Thymus (tissue), 14 donors: ENCODE measurements at places on chromosomes 7 and 10.

GRCh38 chr7:134693256-134693655 lies 46.6 kb downstream of the BPGM start:
- H3K27ac ChIP-seq: no peak overlapping the region
- no peak for DNase-seq
- H3K4me1 ChIP-seq: no peaks in the 10 kb centered on the region
- H3K36me3 ChIP-seq: no peaks in the 10 kb centered on the region
- H3K27me3 ChIP-seq: no peaks in the 10 kb centered on the region

DNA sequence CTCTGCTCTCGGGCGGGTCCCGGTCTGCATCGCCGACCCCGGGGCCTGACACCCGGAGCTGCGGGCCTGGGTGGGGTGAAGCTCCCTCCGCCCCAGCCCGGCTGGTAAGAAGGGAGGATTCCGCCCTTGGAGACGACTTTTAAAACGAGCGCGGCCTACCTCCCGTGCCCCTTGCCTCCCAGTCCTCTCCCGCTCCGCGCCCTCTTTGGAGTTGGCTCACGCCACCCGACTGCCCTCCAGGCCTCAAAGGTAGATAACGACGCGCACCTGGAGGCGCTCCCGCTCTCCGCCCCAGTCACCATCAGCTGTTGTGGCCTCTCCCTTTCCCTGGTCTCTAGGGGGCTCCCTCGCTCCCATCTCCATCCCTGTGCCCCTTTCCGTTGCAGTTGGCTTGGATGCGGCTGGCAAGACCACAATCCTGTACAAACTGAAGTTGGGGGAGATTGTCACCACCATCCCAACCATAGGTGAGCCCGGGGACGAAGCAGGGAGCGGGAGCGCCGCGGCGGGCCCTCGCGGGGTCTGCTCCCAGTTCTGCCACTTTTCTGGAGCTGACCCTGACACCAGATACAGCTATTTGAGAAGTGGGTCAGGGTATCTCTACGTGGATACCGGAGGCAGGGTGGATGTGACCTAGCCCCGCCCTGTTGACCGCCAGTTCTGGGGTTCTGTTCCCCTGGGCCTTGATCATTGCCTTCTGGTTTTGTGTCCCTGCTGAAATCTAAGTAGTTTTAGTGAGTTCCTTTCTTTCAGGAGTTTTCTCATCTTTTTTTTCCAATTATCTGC lies 679 bp downstream of the ARF5 start:
- DNase-seq: peak; percentile 31
- H3K4me3 ChIP-seq: peak overlapping the region; percentile 89
- peaks cover 32% of the 10 kb centered on the region for H3K4me1 ChIP-seq
- H3K36me3 ChIP-seq: peaks cover 17% of the 10 kb centered on the region
- H3K27ac ChIP-seq: no peak overlapping the region

- no peaks in the 10 kb centered on the region for H3K36me3 ChIP-seq
- no peaks in the 10 kb centered on the region for H3K4me1 ChIP-seq
- H3K27ac ChIP-seq: no peak overlapping the region
- no peak overlapping the region for H3K4me3 ChIP-seq
- no peaks in the 10 kb centered on the region for H3K27me3 ChIP-seq
- DNase-seq: no peak
These were observed 38.4 kb upstream of the PHYHIPL start for GRCh38 chr10:59138052-59138451.

DNA sequence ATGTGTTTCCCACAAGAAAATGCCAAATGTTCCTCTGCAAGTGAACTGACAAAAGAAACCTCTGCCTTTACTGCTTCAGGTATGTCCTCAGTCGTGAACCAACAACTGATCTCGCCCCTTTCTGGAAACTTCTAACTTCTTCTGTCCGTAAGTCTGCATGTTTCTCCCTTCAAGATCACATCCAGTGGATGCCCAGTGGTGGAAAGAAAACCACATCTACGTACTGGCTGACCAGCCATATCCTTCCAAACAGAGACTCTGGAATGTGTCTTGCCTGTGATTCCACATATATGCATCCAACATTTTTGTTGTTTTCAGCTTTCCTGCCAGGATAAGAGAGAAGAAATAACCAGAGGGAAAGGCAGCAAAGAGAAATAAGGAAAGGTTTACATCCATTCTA lies 152.7 kb downstream of the GLI3 start:
- H3K27ac ChIP-seq: no peak overlapping the region
- H3K36me3 ChIP-seq: no peaks in the 10 kb centered on the region
- no peak overlapping the region for H3K4me3 ChIP-seq
- H3K27me3 ChIP-seq: no peaks in the 10 kb centered on the region
- H3K4me1 ChIP-seq: no peaks in the 10 kb centered on the region

DNA sequence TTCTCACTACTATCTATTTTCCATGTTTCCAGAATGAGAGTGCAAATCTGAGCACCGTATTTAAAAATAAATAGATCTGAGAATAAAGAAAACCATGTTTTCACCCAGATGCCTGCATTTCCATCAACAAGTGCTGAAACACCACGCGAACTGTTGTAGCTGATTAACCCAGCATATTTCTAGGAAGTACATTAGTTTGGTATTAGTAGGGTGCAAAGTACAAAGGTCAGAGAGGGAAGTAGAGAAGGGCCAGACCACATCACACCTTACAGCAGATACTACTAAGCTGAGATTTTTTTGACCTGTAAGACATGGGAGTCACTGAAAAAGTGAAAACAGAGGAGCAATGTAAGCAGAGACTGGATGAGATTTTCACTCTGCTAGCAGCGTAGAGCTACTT lies 181.3 kb downstream of the IMMP2L start:
- DNase-seq: no peak
- H3K4me3 ChIP-seq: no peak overlapping the region
- H3K27me3 ChIP-seq: no peaks in the 10 kb centered on the region
- no peak overlapping the region for H3K27ac ChIP-seq

DNA sequence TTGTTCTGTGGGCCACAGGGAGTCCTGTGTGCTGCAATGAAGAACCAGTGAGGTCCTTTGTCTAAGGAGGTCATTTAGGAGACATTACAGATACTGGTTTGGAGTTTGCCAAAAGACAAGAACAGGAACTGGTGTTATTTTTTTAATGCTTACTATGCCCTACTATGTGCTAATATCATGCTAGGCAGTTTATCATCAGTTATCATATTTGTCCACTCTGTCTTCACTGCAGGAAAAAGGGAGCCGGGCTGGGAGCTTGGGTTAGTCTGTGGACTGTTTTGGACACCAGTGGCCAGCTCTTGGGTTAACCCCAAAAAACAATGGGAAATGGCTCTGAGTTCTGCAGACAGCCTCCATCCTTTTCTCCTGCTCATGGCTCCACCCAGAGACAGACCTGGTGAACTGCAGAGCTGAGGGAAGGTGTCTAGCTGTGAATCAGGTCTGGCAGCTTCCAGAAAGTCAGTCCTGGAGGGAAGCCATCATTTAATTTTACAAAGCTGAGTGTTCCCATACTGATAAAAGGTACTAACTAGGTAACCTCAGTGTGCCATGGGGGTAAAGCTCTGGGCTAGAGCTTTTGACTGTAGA lies 101.2 kb upstream of the ZNF746 start:
- peaks cover 11% of the 10 kb centered on the region for H3K4me1 ChIP-seq
- H3K4me3 ChIP-seq: no peak overlapping the region
- DNase-seq: peak; percentile 43

GRCh38 chr10:24907956-24908355 lies 44.5 kb downstream of the PRTFDC1 start:
- H3K4me3 ChIP-seq: no peak overlapping the region
- H3K36me3 ChIP-seq: no peaks in the 10 kb centered on the region
- no peak overlapping the region for H3K27ac ChIP-seq
- DNase-seq: no peak
- no peaks in the 10 kb centered on the region for H3K4me1 ChIP-seq

DNA sequence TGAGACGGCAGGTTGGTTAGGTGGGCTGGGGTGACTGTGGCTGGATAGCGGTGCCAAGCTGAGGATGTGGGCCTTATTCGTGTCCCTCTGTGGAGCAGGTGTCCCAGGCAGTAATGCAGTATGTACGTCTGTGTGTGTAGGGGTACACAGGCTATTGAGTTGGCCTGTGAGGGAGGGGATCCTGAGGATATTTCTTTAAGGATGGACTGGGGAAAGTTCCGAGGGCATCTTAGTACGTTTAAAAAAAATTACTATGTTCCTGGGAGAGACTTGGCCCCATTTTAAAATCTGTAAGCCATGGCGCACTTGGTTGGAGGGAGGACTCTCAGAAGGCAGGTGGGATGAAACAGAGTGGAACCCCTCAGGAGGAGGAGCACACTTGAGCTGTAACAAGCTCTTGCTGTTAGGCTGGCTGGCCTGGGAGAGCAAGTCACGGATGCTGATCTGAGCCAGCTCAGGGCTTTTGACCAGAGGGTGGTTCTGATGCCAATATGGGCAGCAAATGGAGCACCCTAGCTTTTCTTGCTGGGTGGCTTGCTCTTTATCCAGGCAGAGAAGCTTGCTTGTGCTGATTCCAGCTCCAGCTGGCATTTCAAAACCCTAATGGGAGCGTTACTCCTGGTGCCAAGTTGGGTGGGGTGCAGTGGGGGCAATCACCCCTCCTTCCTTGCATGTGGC lies 765 bp downstream of the WBP1L start:
- peaks cover 27% of the 10 kb centered on the region for H3K4me1 ChIP-seq
- no peaks in the 10 kb centered on the region for H3K27me3 ChIP-seq
- H3K4me3 ChIP-seq: peak overlapping the region; percentile 69
- peak overlapping the region; percentile 73 for H3K27ac ChIP-seq

DNA sequence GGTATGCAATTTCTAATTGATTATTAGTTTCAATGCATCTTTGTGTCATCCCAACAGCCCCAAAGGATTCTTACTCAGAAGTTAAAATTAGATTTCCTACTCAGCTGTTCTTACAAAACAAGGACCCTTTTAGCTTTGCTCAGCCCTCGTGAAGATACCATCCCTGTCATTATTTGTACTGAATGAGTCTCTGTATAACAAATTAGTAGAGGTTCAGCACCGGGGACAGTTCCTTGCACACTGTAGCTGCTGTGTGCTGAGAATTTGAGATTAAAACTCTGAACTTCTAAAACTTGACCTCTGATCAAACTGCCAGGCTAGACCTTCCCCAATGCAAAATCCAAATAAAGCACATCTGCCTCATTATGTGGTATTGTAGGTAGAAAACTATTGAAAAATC lies 299.1 kb downstream of the LHFPL3 start:
- H3K27me3 ChIP-seq: no peaks in the 10 kb centered on the region
- peak; percentile 3 for DNase-seq
- H3K4me1 ChIP-seq: no peaks in the 10 kb centered on the region
- no peaks in the 10 kb centered on the region for H3K36me3 ChIP-seq

DNA sequence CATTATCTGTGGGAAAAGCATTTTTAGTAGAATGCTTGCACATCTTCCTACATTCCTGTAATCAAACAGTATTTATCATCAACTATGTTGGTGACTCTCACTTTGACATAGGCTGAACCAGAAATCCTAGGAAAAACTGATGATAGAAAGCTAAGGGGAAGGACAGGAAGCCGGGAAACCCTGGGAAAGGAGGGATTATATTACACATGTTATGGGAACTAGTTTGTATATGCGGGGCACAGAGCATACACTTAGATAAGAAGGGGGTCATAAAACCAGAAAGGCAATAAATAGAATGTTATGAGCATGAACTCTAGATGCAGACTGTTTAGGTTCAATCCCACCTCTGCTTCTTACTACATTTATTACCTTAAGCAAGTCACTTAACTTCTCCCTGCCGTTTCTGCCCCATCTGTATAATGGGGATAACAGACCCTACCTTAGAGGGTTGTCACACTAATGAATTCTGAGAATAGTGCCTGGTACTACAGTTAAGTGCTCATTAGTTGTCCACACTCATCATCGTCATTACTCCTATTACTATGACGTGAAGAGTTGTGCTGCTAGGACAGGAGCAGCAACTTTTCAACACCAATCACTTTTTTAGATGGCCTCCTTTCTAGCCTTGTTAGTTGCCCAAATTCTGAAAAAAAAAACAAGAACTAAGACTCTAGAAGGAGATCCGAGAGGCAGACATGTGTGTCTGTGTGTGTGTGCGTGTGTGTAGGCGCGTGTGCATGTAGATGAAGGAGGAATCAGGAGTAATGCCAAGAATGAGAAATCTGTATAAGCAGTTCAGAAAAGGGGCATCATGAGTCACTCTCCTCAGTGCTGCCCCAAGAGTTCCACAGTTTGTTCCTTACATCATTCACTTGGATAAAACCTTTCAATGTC lies 52.2 kb downstream of the KMT2C start:
- H3K4me1 ChIP-seq: no peaks in the 10 kb centered on the region
- no peak for DNase-seq
- no peaks in the 10 kb centered on the region for H3K36me3 ChIP-seq
- H3K27me3 ChIP-seq: no peaks in the 10 kb centered on the region
- H3K4me3 ChIP-seq: no peak overlapping the region
- no peak overlapping the region for H3K27ac ChIP-seq

DNA sequence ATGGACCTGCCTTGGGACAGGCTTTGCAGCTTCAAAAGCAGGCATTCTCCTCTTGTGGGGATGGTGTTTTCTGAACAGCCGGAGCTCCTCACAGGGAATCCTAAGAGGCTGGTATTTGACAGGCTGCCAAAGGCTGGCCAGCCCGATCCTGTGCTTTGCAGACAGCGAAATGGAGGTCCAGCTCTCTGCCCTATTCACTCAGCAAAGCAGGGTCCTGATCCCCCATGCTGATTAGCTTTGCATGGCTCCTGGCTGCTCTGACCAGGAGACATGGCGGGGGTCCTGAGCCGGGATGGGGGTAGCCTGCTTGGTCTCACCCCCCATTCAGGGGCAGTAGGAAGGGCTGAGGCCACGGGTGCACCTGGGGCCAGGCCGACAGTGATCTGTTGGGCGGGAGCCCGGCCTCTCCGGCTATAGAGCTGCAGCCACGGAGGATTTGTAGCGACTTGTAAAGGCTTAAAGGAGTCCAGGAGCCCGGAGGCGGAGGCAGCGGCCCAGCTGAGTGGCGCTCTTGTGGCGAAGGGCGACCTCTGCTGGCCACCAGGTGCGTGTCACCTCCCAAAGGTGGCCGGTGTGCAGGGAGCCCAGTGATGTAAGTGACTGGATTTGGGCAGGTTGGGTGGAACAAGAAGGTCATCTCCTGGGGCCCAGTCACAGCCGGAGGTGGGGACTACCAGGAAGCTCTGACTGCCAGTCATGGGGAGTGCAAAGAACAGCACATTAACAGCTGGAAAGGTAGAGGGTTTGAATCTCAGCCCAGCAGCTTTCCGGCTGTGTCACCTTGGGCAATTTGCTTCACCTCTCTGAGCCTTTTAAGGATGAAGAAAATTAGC lies 126.5 kb downstream of the ZMIZ1 start:
- H3K4me3 ChIP-seq: no peak overlapping the region
- no peaks in the 10 kb centered on the region for H3K36me3 ChIP-seq
- H3K27me3 ChIP-seq: no peaks in the 10 kb centered on the region
- peaks cover 2% of the 10 kb centered on the region for H3K4me1 ChIP-seq

- H3K36me3 ChIP-seq: peaks cover 23% of the 10 kb centered on the region
- DNase-seq: no peak
- no peaks in the 10 kb centered on the region for H3K4me1 ChIP-seq
- H3K4me3 ChIP-seq: no peak overlapping the region
These were observed 219.0 kb downstream of the CCDC3 start for GRCh38 chr10:12782537-12782936.

GRCh38 chr10:129934196-129934925 lies 29.7 kb downstream of the EBF3 start:
- DNase-seq: no peak
- no peak overlapping the region for H3K4me3 ChIP-seq
- no peak overlapping the region for H3K27ac ChIP-seq
- H3K27me3 ChIP-seq: no peaks in the 10 kb centered on the region
- no peaks in the 10 kb centered on the region for H3K36me3 ChIP-seq

- H3K27me3 ChIP-seq: no peaks in the 10 kb centered on the region
- H3K27ac ChIP-seq: no peak overlapping the region
- DNase-seq: no peak
- no peak overlapping the region for H3K4me3 ChIP-seq
These were observed 57.4 kb downstream of the MAP3K8 start for GRCh38 chr10:30491204-30491915.
